Transverse colon (tissue), 4 donors: ENCODE measurements at places on chromosomes 3 and 15. TPM values are rescaled to one million over a fixed set of nuclear protein-coding genes. Genes with fewer than 3 reads are reported as not detected.

- H3K4me3 ChIP-seq: no peak overlapping the region
- DNase-seq: peak; percentile 27
- no peaks in the 10 kb centered on the region for H3K4me1 ChIP-seq
- no peaks in the 10 kb centered on the region for H3K36me3 ChIP-seq
- no peaks in the 10 kb centered on the region for H3K27me3 ChIP-seq
Observed at GRCh38 chr3:109098079-109098644, 19.8 kb downstream of the MORC1 start.

- H3K4me3 ChIP-seq: no peak overlapping the region
- H3K4me1 ChIP-seq: no peaks in the 10 kb centered on the region
Observed at GRCh38 chr3:172448661-172449465, 607 bp upstream of the GHSR start.

GRCh38 chr15:60627298-60627943, 148.5 kb upstream of the ICE2 start:
- H3K4me3 ChIP-seq: no peak overlapping the region
- no peak overlapping the region for H3K27ac ChIP-seq
- H3K4me1 ChIP-seq: no peaks in the 10 kb centered on the region
- no peak for DNase-seq
- no peaks in the 10 kb centered on the region for H3K36me3 ChIP-seq

DNA sequence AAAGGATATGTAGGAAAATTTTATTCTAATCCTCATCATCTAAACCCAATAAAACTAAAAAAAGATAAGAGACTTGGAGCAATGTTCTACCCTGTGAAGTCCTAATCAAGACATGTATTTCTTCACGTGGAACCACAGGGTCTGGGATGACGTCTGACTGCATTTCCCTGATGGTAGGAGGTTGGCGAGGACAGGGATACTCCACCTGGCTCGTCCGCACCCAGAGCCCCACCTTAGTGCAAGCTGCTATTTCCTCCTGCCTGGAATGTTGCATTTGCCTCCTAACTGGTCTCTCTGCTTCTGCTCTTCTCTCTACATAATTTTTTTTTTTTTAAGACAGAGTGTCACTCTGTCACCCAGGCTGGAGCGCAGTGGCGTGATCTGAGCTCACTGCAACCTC, 57.7 kb upstream of the RASGRP1 start:
- H3K4me3 ChIP-seq: no peak overlapping the region
- peaks cover 6% of the 10 kb centered on the region for H3K4me1 ChIP-seq
- H3K36me3 ChIP-seq: no peaks in the 10 kb centered on the region
- no peaks in the 10 kb centered on the region for H3K27me3 ChIP-seq

DNA sequence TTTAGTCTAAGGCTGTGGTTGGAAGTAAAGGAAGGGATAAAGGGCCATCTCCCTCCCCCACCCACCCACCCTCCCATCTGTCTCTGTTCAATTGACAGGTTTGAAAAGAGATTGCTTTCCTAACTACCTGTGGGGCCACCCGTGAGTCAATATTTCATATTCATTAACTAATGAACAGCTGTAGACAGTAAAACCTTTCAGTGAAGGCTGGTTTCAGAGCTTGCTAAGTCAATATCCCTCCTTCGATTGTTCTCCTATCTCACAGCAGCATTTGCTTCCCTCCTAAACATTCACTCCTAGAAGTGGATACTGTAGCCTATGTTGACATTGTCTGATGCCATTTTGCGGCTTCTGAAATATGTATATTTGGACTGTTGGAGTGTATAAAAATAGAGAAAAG, 85.9 kb upstream of the SYNPR start:
- H3K4me3 ChIP-seq: no peak overlapping the region
- no peaks in the 10 kb centered on the region for H3K36me3 ChIP-seq
- H3K27ac ChIP-seq: no peak overlapping the region
- H3K27me3 ChIP-seq: no peaks in the 10 kb centered on the region
- DNase-seq: no peak

The SKOR1 gene
- total RNA-seq: 0.79 TPM

The LRRK1 gene
- 107 TPM for total RNA-seq
